ENCODE measurements at places on chromosomes 5 and 9.

GRCh38 chr9:135809166-135809565, 98.2 kb downstream of the CAMSAP1 start:
- no peak for DNase-seq

DNA sequence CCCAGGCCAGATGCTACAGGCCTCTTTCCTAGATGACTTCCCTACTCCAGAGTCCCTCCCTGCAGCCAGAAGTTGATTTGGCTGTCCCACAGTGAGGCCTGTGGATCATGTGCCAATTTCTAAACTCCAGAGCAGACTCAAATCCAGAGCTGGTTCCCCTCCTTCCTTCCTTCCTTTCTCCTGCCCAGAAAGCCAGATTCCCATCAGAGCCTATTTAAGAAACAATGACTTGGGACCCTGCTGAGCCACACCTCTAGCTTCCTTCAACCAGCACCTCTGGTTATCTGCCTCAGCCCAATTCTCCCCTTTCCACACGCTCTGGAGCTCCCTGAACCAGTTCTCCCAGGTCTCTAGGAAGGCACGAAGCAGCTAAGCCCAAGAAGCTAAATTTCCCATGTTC, 7.2 kb downstream of the FAM219A start:
- no peak for DNase-seq

DNA sequence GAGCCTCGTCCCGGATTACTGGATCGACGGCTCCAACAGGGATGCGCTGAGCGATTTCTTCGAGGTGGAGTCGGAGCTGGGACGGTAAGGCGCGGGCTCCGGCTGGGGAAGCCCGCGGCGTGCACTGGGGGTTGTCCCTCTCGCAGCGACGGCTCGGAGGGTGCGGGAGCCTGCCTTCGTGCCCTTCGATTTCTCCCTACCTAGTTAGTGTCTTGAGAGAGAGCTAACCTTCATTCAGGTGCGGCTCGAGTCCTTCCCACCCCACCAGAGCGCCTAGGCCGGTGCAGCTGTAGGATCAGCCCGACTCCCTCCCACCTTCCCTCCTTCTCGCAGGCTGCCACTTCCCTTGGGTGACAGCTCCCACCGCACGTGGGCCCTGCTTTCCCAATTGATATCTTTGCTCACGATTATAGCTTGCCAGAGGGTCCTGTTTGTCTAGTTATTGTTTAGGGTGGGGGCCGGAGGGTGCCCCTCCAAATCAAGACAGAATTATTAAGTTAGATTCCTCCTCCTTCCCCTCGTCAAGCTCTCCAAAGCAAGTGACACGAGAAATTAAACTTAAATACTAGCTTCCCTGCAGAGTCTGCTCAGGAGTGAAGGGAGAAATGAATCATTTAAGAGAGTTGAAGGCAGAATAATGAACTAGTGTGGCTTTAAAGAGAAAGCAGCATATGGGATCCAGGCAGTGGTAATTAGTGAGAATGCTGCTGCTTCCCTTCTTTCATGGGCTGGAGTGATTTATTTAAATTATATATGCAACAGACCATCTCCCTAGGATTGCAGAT, 569 bp downstream of the CAMK4 start:
- DNase-seq: no peak

DNA sequence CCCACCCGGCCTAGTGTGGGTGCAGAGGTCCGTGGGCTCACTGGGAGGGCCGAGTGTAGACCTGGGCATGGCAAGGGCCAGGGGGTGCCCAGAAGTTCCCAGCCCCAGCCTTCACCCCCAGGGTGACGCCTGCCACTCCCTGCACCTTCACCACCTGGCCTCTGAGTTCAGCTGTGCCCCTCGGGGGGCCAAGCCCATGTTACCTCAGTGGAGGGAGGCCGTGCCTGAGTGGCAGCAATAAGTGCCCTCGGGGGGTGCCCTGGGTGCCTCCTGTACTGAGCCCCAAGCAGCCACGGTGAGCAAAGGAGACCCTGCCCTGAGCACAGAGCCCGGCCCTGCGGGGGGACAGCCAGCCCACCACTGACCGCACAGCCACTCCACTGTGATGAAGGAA, 10.3 kb upstream of the FCN2 start:
- no peak for DNase-seq

DNA sequence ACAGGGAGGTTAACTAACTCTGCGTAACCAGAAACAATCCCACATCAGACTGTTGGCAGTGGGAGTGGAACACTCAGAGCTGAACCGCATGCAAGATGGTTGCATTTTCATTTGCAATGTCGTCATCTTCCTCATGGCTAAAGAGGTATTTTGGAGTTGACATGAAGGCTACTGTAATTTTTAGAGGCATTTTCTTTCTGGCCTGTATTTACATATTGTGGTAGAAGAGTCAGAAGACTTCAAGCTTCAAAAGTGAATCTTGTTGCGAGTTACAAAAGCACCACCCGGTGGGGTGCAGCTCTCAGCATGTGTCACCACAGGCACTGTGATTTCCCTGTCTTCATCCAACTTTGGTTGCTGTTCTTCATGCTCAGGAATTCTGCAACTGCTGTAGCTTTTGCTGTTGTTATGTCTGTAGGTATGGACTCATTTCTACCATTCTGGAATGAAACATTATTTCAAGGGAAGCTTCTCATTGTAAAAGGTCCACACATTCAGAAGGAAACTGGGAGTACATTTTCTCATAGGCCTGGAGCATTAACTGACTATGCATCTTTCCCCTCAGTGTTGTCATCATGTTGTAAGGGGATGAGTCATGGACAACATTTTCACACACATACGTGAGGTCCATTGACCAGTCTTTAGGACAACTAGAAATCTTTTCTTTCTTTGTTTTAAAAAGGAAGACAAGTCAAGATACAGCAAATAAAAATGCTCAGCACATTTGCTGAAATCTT, 35.4 kb upstream of the GDNF start:
- no peak for DNase-seq

- DNase-seq: no peak
Observed at GRCh38 chr9:120875195-120875565, 1.8 kb downstream of the PHF19 start.

GRCh38 chr9:114889802-114890224, 40.6 kb downstream of the TNFSF8 start:
- peak; percentile 48 for DNase-seq

DNA sequence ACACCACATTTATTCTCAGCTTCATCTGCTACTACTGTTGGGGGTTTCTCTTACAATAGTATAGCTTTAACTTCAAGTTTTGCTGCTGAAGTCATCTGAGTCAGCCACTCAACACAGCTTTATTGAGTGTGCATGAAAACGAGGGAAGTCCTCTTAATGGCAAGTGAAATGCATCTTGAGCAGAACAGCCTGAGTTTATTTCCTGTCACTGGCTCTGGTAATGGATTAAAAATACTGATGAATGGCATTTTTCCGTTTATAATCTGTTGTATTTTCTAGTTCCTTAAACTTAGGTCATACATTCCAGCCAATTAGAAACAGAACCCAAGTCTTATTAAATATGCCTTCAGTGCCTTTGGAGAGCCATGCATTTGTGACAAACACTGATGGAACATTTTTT, 238.6 kb downstream of the SLF1 start:
- no peak for DNase-seq

GRCh38 chr5:135265497-135266302, 133.3 kb downstream of the MACROH2A1 start:
- no peak for DNase-seq

GRCh38 chr5:132465059-132465707, 25.4 kb downstream of the IRF1 start:
- no peak for DNase-seq

GRCh38 chr5:9282211-9282610, 263.7 kb downstream of the SEMA5A start:
- no peak for DNase-seq

GRCh38 chr5:169298193-169298592, 2.7 kb downstream of the SLIT3 start:
- DNase-seq: no peak

GRCh38 chr5:101425339-101425859, 522.3 kb upstream of the ST8SIA4 start:
- no peak for DNase-seq

DNA sequence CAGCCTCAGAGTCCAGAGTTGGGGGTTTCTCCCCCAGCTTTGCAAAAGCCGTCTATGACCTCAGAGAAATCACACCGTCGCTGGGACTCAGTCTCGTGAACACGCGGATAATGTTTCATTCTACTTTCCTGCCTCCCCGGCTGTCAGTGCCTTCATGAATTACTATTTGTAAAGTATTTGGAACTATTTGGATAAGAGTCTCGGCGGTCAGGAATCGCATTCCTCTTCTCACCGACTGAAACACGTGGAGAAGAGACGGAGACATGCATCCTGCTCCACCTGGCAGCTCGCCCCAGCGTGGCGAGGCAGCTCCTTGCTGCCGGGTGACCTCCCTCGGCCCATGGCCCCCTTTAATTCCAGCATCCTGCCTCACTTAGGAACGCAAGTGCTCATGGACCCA, 23.9 kb downstream of the IRX2 start:
- DNase-seq: no peak

- DNase-seq: no peak
Observed at GRCh38 chr5:126852091-126852571, 75.2 kb downstream of the LMNB1 start.

- DNase-seq: no peak
Observed at GRCh38 chr9:78189461-78189860, 46.4 kb upstream of the CEP78 start.

DNA sequence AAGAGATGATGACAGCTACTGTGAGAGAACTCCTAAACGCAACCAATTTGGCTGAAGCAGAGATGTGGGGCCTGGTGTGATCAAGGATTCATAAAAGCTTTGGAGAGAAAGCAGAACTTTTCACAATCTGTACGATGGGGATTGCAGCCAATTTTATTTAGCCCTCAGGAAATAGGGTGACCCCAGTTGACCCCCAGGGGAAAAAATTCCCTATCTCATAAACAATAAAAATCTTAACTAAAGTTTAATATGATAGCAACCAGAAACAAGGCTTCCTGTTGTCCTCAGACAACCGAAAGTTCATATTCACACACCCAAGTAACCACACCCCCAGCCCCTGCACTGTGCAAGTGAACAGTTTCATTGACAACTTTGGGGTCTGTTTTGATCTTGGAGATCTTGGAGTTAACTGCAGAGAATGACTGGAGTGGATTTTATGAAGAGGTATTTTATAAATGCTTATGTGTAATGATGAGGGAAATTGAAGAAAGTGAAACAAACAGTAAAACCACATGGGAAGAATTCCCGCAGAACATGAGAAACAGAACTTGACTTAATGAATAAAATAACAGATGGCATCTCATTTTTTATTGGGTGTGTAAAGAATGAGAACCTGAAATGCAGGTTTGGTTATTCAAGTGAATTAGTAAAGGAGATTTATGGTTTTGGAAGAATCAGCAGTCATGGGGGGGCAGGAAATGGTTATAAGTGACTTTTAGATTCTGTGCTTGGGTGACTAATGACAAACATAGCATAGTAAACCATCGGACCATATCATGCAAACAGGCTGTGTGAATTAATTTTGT, 94.5 kb downstream of the PDE4D start:
- DNase-seq: no peak

GRCh38 chr9:32422237-32422806, 37.9 kb downstream of the ACO1 start:
- no peak for DNase-seq

- DNase-seq: no peak
Observed at GRCh38 chr9:129198319-129199043, 20.4 kb upstream of the IER5L start.

- no peak for DNase-seq
Observed at GRCh38 chr9:27181381-27181780, 72.4 kb downstream of the TEK start.

DNA sequence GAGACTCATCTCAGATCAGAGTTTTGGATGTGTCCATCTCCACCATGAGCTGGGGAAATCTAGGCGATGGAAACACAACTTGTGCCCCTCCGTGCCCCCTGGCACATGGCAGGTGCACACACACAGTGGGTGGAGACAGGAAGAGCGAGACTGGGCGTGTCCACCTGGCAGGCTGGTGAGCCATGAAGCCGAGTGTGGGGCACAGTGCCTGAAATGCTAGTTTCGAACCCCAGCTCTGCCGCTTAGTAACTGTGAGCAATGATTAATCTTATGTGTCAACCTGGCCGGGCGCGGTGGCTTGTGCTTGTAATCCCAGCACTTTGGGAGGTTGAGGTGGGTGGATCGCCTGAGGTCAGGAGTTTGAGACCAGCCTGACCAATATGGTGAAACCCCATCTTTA, 80.8 kb upstream of the RNU6ATAC start:
- DNase-seq: no peak

DNA sequence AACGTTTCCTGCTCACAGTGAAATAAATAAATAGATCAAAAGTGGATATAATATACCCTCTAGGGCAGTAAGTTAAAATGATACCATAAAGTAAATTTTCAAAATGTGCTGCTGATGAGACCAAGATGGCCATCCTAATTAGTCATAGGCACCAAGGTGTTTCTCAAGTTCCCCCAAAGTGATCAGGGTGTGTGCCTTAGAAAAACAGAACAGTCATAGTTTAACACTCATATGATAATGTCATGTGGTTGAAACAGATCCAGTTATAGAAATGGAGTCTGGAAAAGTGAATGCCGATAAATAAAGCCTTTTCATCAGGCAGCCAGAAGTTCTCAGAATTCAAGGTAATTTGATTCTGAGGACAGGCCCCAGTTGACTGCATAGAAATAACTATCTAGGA, 161.5 kb upstream of the CDKN2B start:
- no peak for DNase-seq

DNA sequence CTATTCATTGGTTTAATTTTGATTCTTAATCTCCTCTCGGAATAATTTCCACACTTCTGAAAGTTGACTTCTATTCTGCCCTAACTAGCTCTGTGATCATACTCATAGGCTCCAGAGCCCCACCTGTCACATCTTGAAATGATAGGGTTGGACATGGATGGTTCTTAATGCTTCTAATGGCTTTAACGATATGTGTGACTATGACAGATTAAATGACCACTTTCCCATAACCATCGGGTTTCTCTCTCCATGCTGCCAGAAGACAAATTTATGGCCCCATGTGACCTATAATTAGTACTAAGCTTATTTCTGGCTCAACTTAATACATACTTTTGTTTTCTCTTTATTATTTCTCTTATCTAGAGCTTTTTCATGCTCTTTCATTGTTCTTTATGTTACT, 251.1 kb upstream of the TUT7 start:
- DNase-seq: no peak

GRCh38 chr5:57175551-57176309, 1.9 kb downstream of the GPBP1 start:
- DNase-seq: no peak

DNA sequence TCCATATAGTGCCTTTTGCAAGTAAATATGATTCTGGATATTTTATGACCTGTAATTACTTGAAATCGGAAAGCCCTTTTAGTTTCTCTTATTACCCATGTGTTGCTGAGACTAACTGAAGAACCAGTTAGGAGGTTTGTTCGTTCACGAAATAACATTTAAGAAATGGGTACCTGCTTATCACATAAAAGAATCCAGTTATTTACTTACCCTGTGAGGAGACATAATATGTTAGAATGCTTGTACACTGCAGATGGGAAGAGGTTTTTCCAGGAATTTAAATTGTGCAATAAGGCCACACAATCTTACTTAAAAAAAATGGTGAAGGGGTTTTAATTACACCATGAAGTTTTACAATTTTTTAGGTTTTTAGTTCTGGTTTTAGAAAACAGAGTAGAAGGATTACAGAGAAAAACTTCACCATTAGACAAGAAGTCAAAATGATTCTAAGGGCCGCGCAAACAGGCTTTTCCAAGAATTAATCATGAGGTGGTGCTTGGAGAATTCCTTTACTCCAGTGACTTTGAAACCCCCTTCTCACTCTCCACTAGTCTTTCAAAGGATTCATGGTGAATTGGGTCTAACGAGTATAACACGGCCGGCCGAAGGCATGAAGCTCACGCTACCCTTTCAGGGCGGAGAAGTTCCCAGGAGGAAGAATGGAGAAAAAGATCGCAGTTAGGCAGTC, 1.1 kb upstream of the PTGER4 start:
- DNase-seq: no peak
